ENCODE measurements at places on chromosomes 5 and 9. TPM values are rescaled to one million over a fixed set of nuclear protein-coding genes. Genes with fewer than 3 reads are reported as not detected.

Gene PTGES
- 8.1 TPM for polyA plus RNA-seq

Gene RFK
- polyA plus RNA-seq: 20.6 TPM

DNA sequence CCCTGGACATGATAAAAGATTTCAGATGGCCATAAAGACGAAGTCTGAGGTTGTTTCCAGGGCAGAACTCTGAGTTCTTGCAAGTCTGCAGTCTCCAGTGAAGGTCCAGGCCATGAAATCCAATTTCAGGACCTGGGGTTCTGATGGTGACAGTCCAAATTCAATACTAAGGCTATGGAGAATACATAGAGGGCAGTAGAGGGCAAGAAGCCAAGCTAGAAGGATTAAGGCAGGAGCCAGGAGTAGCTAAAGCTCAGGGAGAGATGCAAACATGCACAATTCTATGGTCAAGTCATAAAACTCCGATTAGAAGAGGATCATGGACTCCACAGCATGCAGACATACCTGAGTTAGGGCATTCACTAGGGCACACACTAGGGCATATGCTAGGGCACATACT lies 11.4 kb downstream of the SLIT3 start:
- no peak for DNase-seq

- DNase-seq: peak; percentile 15
Observed at GRCh38 chr9:21711504-21711903, 90.9 kb upstream of the MTAP start.

DNA sequence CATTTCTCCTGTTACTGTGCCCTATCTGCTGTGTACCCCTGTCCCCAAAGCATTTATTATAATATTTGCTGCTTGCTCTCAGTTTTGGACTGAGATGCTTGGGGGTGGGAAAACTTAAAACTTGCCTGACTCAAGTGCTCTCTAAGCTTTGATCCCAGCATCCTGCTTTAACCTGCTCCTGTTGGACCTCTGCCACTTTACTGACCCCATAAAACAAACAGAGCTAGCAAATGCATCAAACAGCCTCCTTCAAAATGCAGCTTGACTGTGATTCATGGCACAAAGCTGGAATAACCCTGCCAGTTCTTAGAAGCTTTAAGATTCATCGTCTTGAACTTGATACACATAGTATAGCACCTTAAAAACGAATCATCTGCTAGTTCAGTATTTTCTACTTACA lies 212.5 kb downstream of the DEPDC1B start:
- peak; percentile 38 for DNase-seq

DNA sequence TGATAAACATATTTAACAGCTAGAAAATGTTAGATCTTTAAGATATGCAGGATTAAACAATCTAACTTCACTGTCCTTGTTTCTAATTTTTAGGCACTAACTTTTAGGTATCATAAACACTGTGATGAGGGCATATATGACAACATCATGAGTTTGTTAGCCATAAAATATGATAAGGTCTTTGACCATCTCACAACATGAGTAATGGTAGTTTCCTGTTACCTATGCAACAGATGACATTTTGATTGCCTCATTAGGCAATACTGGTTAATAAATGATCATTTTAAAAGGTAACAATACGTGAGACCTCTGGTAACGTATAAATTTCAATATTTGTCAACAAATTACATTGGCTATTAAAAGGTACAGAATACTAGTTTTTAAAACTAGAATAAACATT lies 613.5 kb downstream of the PDE4D start:
- no peak for DNase-seq

DNA sequence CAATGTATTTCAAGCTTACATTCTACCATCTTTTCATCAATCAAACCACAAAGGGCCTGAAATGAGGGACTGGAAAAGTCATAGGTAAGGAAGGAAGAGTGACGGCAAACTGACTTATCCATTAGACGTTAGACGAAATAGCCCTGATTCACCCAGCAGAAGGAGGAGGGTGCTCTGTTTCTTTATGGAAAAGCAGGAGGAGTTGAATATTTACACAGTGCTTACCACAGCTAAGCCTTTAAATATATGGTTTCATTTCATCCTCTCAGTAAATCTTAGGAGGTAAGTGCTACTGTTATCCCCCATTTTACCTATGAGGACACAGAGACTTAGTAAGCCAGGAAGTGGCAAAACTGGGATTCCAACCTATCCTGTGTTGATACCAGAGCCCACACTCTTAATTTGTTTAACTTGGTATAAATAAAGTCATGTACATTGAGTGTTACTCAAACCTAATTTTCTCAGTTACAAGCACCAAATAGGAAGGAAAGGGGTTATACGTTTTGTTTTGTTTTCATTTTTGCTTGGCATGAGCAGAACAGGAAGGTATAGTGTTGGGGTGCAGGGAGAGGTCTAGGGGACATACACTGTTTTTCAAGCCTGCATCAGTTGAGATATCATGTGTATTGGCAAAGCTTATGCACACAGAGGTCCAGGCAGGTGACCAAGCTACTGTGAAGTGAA lies 98.1 kb upstream of the IFNK start:
- DNase-seq: no peak

- DNase-seq: no peak
Observed at GRCh38 chr9:25557645-25558300, 120.5 kb downstream of the TUSC1 start.

Measured in kidney (tissue), 22 donors.